Kidney capillary endothelial cell (primary cell): ENCODE measurements at places on chromosomes 7 and 10.
A peak's percentile ranks its signal among the peaks of the same experiment; 100 is the strongest.

DNA sequence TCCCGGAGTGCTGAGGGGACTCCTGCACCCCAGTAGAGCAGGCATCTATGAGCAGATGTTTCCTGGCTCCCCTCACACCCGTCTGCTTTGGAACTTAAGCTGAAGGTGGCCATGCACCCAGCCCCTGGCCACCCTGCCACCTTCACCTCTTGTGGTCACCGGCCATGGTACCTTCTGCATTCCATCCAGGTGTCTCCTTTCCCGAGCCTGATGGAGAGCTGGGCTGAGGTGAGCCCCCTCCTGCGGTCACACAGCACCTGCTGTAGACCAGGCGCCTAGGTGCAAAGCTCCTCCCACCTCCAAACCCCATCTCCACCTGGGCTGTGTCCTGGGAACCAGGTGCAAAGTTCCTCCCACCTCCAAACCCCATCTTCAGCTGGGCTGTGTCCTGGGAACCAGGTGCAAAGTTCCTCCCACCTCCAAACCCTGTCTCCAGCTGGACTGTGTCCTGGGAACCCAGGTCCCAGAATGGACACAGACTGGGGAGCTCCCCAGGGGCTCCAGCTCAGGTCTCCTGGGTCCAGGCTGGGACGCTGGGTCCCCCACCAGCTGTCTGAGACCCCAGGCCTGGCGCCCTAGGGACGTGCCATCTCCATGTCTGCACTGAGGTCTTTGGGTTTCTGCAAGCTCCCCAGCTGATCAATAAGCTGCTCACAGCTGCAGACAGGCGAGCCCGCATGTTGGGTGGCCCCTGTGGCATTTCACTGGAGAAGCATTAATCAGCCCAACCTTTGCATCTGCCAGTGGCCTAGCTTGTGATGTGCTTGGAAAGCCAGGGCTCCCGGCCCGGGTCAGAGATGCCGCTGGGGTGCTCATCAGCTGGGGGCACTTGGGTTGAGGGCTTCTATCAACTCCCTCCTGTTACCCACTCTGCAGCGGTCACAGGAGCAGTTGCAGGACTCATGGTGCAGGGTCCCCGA, 61.2 kb upstream of the INPP5A start:
- no peak for DNase-seq

DNA sequence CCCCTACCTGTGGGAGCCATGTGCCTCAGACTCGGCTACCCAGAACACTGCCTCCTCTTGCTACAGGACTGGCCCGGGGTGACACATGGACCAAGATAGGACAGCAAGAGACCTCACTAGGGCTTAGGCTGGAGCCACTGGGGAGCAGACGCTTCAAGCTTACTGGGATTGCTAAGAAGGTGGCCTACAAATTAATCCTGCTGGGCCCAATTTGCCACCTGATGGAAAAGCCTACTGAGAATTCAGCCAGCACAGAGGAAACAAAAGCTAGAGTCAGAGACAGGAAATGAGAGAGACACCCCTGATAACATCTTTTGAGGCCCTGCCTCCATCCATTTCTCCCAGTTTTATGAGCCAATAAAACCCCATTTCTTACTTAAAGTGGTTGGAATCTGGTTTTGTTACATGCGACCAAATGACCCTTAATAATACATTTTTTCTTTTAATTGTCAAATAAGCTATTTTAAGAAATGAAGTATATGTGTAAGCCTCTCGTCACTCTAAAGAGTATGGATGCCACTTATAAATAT, 282.1 kb downstream of the CXCL12 start:
- DNase-seq = no peak

GRCh38 chr7:131026297-131027000, 292.4 kb upstream of the KLF14 start:
- DNase-seq = no peak

- DNase-seq = peak; percentile 75
Observed at GRCh38 chr7:36207451-36208291, 54.6 kb downstream of the EEPD1 start.

DNA sequence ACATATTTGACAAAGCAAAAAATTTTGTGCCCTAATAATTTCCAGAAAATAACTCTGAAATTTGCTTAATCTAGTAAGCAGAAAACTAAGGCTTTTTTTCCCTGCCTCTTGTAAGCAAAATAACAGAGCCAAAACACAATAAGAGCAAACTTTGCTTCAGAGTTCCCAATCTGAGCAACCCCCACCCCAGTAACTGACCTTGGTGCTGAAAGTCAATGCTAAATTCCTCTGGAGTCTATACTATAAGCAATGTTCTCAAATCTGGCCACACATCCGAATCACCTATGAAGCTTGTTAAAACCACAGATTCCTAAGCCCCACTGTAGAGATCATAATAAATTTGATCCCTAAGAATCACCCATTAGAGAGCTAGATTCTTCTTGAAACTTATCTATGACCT, 150.5 kb downstream of the ELAPOR2 start:
- no peak for DNase-seq

- no peak for DNase-seq
Observed at GRCh38 chr7:33774762-33775523, 130.4 kb upstream of the BMPER start.

DNA sequence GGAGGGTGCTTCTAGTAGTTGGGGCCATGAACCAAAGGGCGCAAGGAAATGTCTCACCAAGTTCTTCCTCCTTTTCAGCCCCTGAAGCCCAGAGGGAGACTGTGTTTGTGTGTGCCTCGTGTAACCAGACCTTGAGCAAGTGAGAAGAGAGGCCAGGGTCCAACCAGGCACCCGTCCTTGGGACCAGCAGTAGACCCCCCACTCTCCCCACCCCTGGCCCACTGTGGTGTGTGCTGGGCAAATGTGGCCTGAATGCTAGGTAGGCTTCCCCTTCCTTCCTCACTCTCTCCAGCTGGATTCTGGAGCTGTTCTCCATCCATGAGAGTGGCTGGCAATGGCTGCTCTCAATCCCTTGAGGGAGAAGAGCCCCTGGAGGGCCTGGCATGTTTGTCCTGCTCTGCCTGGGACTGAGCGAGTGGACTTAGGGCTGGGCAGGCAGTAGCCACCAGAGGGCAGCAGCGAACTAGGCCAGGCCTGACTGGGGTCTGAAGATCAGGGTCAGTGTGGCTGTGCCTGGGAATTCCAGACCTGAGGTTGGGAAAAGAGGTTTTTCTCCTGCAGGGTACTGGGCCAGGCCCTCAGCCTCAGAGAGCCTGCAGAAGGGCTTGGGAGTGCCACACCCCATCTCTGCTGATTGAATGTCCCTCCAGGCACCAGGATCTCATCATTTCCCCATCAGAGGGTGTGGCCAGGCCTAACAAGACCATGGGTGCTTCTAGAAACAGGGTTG, 12.5 kb downstream of the SFRP5 start:
- peak; percentile 58 for DNase-seq

DNA sequence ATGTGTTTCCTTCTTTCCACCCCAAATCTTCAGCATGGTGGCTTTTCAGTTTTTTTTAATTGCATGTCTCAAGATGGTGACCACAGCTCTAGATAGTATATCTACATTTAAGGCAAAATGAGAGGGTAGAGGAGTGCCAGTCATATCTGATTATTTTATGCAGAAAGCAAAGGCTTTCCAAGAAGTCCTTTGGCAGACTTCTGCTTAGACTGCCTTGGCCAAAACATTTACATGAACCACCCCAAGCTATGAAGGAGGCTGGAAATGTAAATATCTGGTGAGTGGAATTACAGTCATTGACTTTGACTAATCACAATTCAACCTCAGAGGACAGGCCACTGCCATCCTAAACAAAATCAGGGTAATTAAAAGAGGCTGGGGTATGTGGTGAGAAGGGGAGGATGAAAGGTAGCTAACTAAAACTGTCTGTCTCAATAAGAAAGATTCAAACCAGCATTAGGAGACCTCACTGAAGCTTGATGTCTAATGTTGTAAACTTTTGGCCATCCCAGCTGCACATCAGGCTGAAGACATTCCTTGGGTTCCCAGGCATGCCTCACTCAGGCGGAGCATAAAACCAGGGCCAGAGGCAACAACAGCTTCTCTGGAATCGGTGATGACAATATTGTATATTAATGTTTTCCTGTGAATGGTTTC, 53.4 kb downstream of the PPP1R3C start:
- no peak for DNase-seq

GRCh38 chr7:99127636-99128035, 16.3 kb downstream of the SMURF1 start:
- no peak for DNase-seq

- DNase-seq = no peak
Observed at GRCh38 chr7:29858191-29858951, 52.1 kb downstream of the WIPF3 start.

DNA sequence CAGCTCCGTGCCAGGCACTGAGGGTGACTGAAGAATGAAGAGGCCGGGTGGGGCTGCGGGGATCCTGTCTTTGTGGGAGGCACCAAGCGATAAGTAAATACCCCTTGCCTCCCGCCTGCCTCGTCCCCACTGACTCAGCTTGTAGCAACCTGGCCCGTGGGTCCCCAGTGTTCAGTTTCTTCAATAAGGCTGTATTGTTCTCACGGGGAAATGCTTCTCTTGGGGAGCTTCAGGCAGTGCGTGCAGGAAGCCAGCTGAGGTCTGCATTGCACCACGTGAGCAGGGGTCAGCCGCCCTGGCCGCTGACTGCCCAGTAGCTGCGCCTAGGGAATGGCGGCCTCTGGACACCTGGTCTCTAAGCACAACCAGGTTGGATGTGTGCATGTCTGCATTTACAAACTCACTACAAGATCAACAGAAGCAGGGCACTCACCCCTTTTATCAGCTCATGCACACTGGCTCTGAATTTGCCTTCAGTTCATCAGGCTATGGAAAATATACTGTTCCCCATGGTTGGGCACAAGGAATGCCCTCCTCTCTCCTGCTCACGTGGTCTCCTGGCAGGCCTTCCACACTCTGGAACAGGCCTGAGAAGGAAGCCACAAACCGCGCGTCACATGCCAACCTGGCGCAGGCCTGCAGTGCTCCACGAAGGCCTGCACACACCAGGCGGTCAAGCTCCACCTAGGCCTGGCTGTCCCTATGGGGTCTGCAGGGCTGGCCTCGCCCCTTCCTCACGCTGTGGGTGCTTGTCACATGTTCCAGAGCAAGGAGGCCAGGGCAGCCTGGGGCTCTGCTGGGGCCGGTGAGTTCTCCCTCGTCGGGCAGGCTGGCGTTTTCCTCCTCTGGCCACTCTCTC, 135.7 kb upstream of the RNF32 start:
- DNase-seq = no peak

GRCh38 chr7:149608168-149608567, 110.6 kb upstream of the ZNF746 start:
- DNase-seq = no peak

DNA sequence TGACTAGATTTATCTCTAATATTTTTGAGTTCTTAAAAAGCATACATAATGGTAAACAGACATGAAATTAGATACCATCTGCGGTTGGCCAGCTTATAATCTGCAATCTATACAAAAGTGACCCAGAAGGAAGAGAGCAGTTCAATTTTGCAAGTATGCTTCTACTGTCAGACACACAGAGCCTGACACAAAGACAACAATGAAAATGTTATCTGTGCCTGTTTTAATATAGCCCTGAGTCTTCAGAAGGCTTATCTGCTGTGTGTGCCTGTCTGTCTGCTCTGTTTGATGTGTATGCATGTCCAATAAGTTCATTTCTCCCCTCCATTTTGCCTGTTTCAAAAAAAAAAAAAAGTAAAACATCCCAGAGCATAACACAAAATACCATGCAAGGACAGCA, 73.3 kb upstream of the FHIP2A start:
- no peak for DNase-seq

- no peak for DNase-seq
Observed at GRCh38 chr7:142442396-142442795, 184.5 kb upstream of the PRSS58 start.

GRCh38 chr10:132698211-132698751, 87.7 kb downstream of the NKX6-2 start:
- no peak for DNase-seq

DNA sequence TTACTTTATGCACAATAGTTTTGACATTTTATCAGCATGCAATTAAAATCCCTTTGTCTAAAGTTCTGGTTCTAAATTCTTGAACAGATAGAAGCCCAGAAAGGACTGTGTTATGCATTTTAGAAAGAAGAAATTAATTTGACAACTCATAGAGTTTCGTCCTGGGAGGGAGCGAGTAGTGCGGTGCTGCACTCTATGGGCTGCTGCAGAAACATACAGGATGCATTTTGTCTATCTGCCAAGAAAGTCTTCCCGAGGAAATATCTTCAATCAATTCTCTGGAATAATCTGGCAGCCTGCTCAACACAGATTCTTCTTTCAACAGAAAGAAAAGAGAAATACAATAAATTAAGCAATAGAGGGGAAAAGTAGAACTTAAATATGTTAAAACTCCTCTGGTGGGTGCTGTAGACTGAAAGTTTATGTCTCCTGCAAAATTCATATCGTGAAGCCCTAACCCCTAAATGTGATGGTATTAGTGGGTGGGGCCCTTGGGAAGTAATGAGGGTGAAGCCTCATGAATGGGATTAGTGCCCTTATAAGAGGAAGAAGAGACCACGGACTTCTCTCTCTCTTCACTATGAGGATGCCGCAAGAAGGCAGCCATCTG, 39.0 kb upstream of the IFRD1 start:
- peak; percentile 46 for DNase-seq

DNA sequence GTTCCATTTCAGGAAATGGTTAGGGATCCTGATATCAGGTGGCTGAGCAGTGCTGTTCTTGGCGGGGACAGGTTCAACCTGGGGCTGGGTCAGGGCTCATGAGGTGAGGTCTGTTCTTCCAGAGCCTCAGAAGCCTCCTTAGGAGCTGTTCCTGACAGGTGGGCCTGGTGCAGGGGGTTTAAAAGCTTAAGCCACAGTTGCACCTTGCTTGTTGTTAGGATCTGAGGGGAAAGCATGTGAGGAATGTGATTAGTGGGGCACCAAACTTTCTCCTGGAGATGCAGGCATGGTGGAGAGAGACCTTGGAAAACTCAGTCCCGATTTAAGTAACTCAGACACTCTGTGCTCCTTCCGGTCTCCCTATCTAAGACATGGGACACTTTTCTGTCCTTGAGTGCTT, 18.7 kb upstream of the CRHR2 start:
- DNase-seq = no peak

GRCh38 chr7:151308791-151309190, 32.8 kb upstream of the NUB1 start:
- DNase-seq = no peak

GRCh38 chr10:89078724-89079672, 88.4 kb downstream of the FAS start:
- no peak for DNase-seq

DNA sequence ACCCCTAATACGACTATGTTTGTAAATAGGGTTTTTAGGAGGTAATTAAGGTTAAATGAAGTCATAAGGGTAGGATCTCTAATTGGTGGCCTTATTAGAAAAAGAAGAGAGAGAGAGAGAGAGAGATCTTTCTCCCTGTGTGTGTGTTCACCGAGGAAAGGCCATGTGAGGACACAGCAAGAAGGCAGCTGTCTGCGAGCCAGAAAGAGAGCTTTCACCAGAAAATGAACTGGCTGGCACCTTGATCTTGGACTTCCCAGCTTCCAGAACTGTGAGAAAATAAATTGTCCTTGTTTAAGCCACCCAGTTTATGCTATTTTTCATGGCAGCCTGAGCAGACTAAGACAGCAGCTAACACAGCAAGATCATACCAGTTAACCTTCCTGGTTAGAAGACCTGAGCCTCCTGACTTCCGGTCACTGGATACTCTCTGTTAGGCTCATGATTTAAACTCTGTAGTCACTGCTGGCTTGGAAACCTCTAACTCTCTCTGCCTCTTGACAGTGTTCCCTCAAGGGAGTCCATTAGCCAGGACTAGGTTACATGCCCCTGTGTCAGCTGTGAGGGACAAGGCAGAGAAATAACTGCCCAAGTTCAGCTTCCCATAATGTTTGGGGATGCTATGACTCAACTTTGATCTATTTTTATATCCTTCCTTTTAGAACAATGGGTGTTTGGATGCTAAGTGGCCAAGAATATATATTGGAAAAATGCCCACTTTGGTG, 102.3 kb downstream of the DYNC1I1 start:
- peak; percentile 89 for DNase-seq

- no peak for DNase-seq
Observed at GRCh38 chr10:129038522-129038921, 428.5 kb upstream of the MGMT start.
